GM19239 (cell line): ENCODE measurements at places on chromosomes 7 and 10.

- no peak for DNase-seq
These were observed 1.1 kb downstream of the EGFR start for GRCh38 chr7:55019691-55020465.

GRCh38 chr7:27897001-27897400, 157.0 kb downstream of the TAX1BP1 start:
- no peak for DNase-seq

DNA sequence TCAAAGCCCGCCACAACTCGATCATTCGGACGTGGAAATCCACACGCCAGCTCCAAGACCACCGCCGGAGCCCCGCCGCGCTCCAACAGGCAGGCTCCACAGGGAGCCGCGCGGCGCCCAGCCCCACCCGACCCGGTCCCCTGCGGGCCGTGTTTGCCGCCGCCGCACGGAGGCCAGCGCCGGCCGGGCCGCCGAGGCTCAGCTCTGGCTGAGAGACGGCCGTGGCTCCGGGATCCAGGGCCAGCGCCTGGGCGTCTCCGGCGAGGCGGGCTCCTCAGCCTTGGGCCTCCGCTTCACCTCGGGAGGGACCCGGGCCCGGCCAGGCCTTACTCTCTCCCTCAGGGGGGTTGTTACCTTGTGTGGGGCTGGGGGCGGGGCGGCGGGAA, 333 bp downstream of the SMNDC1 start:
- no peak for DNase-seq

GRCh38 chr7:46969303-46970130, 612.4 kb downstream of the TNS3 start:
- DNase-seq = no peak

GRCh38 chr10:110848106-110848505, 23.6 kb upstream of the PDCD4 start:
- DNase-seq = no peak

DNA sequence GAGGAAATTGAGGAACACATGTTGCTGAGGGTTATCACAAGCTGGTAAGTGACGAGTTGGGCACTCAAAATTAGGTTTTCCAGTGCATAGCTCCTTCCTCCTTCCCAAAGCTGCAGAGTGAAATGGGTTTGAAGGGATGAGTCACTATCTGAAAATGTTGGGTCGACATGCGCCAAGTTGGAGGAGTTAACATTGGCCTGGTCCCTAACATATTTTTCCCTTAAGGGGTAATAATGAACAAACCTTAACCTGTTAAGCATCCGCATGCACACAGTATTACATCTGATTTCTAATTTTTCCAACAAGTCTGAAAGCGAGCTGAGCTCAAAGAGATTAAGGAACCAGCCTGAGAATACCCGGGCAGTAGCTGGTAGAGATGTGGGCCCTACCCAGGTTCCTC, 20.7 kb upstream of the TECTB start:
- DNase-seq = no peak

- no peak for DNase-seq
These were observed 87.4 kb downstream of the CHN2 start for GRCh38 chr7:29281782-29282541.
